ENCODE measurements at places on chromosomes 3 and 15.

GRCh38 chr3:71657831-71658530, 67.2 kb downstream of the EIF4E3 start:
- DNase-seq = peak; percentile 51

DNA sequence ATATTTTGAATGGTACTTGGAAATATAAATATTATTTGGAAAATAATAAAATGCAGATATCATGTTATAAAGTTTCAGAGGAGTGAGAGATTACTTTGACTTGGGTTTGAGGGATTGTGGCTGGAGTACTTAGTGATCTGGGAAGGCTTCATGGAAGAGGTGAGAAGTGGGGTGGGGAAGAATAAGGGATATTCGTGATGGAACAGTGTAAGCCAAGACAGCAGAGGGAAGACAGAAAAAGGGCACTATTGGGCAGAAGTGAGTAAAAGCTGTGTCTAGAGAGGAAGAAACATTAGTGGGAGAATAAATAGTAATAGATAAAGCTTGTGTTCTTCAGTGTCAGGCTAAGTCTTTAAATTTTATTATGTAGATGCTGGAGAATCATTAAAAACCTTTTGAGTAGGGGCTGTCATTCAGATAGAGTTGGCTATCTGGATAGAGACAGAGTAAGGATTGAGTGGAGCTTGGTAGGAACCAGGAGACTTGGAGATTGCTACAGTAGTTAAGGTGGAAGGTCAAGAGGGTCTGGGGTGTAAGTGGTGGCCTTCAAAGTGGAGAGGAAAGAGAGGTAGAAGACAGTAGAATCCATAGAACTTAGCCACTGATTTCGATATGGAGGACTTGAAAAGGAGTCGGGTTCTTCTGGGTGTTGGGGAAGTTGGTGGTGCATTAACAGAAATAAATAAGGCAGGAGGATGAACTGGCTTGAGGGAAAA, 11.9 kb downstream of the UBE2E1 start:
- no peak for DNase-seq

- no peak for DNase-seq
These were observed 4.3 kb downstream of the ATP6V1A start for GRCh38 chr3:113751141-113751540.

GRCh38 chr3:114205541-114205940, 26.7 kb upstream of the DRD3 start:
- DNase-seq = no peak

DNA sequence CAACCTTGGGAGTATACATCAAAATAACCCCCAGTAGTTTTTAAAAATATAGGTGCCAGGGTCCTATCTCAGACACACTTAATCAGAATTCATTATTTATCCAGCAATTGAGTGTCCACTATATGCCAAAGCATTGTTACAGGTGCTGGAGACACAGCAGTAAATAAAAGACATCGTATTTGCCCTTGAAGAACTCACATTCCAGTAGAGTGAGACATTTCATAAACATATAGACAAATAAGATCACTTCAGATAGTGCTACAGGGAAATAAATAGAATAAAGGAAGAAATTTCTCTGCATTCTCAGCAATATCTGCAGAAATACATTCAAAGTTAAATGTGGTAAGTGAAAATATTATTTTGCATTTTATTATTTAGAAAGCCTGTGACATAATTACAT, 34.1 kb upstream of the ANKRD28 start:
- DNase-seq = no peak

DNA sequence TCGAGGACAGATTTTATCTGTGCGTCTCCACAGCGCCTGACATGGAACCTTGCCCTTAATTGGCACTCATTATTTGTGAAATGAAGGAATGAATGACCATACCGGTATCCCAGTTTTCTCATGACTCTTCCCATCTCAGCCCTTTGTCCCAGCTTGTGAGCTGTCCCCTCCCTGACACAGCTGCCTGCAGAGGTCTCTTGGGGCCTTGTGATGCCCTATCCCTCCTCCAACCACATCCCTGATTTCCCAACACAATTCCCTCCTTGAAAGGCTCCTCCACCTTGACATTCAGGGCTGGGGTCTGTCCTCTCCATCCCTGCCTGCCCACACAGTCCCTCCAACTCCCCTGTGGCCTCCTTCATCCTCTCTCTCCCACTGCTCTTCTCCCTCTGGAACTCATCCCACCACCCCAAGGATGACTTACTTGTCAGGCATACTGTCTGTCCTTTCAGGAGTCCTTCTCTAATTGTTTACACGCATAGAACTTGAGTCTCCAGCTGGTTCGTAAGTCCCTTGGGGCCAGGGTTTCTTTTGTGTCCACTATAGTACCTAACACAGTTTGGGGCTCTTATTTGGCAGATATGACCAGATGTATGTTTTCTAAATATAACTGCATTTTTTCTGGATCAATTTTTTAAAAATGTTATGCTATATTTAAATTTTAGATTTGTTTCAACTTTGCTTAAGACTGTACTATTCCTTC, 35.6 kb upstream of the FILIP1L start:
- no peak for DNase-seq

- DNase-seq = no peak
These were observed 418.7 kb upstream of the CNTN6 start for GRCh38 chr3:674116-674515.

- no peak for DNase-seq
These were observed 260.8 kb downstream of the UACA start for GRCh38 chr15:70502529-70502928.

DNA sequence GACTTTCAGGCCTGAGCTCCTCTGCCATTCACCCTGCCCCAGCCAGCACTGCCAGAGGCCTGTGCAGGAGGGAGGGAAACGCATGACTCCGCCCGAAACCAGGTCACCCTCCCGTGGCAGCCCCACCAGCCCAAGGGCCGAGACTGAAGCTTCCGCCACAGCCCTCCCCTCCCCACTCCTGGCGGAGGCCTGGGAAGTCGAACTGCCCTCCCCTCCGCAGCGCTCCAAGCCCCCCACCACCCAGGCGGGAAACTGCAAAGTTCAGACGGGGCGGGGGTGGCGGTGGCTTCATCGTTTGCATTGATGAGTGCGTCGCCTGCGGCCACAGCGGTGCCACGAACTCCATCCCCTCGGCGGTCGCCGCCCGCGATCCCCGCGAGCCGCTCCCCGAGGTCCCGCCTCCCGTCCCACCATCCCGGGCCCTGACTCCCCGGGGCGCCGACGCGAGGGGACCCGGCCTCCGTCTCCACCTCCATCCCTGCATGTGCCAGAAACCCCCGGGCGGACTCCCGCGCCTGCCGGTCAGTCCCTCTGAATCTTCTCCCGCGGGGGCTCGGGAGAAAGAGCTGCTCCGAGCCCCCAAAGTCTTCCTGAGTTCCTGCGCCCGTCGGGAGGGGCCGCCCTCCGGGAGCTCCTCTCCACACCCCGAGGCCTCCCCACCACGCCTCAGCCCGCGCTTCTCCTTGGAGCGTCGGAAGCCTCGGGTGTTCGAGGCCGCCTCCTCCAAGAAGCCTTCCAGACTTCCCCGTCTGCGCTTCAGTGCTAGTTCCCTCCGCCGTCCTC, 698 bp downstream of the MELTF start:
- DNase-seq = no peak
